Esophagus squamous epithelium (tissue), 5 donors: ENCODE measurements at places on chromosomes 16 and 17. TPM values are rescaled to one million over a fixed set of nuclear protein-coding genes. Genes with fewer than 3 reads are reported as not detected.

DNA sequence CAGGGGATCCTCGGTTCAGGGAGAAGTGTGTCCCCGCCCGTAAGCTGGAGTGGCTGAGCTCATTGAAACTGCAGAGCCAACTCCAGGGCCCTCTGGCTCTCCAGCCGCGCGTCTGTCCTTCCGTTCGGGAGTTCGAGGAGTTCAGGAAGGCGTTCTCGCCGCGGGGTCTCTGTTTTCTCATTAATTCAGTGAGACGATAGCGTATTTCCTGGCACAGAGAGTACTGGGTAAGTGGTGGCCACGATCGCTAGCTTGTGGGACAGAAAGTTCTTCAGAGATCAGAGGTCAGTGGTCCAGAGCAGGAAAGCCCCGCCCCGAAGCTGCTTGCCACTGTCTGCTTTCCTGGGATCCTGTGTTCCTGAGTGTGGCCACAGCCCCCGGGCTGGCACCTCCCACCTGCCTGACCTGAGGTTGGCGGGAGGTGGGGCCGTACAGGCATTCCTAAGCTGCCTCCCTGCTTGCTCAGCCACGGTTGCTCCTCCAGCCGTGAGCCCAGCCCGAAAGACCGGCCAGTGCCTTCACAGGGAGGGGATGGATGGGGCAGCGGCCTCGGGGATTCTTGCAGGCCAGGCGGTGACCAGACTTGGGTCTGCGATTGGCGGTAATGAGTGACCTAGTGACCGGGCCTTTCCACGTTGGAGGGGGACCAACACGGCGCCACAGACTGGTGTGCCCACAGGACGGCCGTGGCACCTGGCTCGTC, 8.9 kb downstream of the BAIAP2 start:
- H3K36me3 ChIP-seq, result no peaks in the 10 kb centered on the region
- H3K4me1 ChIP-seq, result peaks cover 76% of the 10 kb centered on the region
- DNase-seq, result no peak
- H3K4me3 ChIP-seq, result peak overlapping the region; percentile 16

DNA sequence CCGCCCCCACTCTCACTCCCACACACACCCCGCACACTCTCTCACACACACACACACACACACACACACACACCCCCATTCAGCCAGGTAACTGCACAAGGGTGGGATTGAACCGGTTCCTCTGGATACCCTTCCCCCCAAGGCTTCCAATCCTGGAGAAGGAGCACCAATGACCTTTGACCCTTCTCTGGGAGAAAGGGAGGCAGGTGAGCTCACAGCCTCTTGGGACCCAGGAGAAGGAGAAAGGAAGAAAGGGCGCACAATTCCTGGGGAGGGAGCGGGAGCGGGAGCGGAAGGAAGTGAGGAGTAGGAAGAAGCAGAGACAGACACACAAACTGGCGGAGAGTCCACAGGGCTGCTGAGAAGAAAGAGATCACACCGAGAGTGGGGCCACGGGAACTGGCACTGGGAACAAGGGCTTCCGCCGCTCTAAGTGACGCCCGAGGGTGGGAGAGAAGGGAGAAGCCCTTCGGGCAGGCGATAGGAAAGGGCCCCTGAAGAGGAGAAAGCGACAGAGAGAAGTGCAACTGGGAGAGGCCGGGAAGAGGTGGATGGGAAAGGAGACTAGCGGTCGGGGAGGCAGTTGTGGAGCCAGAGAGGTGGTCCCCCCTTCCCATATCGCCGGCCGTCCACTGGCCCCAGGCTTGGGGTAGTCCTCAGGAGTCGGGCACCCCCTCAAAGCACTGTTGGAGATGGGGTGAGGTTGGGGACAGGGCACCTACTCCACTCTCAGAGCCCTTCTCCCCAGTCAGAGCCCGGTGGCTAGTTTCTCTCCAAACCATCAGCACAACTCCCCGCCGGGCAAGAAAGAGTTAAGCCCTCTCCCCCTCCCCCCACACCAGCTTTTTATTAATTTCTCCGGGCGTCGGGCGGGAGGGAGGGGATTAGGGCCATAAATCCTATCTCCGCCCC, 1.3 kb downstream of the SAMD14 start:
- H3K36me3 ChIP-seq, result no peaks in the 10 kb centered on the region
- DNase-seq, result no peak
- peaks cover 13% of the 10 kb centered on the region for H3K27me3 ChIP-seq

Gene DHX58
- 9.6 TPM for total RNA-seq

DNA sequence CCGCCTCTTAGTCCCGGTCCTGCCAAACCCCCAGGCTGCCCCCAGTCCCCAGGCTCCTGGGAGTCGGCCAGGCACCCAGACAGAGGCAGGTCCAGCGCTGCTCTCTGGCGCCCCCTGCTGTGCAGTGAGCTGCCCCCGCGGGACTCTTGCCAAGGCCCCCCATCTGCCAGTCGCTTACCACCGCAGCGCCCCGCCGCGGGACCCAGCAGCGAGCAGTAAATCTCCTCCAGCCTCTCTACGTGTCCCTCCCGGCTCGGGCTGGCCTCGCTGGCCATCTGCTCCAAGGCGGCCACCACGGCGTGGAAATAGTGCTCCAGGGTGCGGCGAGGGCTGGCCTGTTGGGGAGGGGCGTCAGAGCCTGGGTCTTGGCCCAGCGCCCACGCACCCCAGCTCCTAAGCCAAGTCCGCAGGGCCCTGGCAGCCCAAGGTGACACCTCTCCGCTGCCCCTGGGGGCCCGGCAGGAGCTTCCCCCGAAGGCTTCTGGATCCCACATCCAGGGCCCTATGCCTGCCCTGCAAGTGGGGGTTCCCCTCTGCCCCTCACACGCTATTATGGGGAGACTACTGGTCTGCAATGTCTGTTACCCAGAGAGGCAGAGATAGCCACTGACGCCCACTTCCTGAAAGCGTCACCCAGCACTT, 33.7 kb upstream of the MFSD6L start:
- H3K4me1 ChIP-seq, result no peaks in the 10 kb centered on the region
- DNase-seq, result no peak
- no peaks in the 10 kb centered on the region for H3K36me3 ChIP-seq
- H3K27me3 ChIP-seq, result no peaks in the 10 kb centered on the region

DNA sequence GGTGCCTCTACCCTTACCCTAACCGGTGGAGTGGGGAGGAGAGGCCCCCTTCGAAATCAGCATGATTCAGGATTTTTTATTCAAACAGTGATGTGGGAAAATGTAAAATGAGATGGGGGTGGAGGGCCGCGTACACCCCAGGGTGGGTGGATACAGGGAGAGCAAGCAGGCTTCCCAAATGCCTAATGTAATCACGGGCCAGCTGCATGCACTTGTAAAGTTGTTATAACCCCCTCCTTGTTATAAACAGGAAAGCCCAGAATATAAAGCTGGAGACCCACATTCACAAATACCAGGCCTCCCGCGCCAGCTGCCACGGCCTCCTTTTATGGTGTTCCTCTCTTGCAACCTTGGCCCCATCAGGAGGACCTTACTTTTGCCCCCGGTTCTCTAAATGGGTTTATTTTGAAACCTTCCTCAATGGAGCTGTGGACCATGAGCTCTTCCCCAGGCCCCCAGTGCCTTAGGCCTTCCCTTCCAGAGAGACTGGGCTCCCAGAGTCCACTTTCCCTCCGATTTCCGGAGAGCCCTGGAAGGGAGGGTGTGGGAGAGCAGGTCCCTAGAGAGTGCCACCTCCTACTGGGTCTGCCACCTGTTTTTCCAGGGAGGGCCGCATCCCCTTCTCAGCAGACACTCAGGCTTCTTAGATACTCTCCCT, 906 bp upstream of the FOXL1 start:
- H3K4me1 ChIP-seq, result peaks cover 36% of the 10 kb centered on the region
- DNase-seq, result no peak
- H3K27me3 ChIP-seq, result peaks cover 25% of the 10 kb centered on the region
- H3K36me3 ChIP-seq, result no peaks in the 10 kb centered on the region
- no peak overlapping the region for H3K27ac ChIP-seq

DNA sequence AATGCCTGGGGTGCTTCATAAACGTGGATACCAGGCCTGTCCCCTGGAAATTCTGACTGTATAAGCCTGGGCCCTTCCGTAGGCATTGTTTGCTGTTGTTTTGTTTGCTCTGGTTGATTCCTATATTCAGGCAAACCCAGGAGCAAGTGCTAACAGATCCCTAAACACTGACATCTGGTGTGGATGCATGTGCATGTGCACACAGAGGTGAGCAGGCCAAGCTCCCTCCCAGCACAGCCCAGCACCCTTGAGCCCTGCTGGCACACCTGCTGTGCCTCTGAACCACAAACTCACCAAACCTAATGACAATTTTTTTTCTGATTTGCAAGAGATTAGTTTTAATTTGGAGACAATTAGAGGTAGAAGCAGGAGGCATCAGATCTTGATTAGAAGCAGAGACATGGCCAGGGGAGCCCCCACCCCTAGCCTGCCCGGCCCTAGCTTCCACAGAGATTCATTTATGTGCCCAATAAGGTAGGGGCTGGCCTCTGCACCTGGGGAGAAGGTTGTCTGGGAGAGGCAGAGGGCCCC, 40.4 kb downstream of the TMEM132E start:
- no peaks in the 10 kb centered on the region for H3K4me1 ChIP-seq
- no peaks in the 10 kb centered on the region for H3K36me3 ChIP-seq

Gene JPH3
- total RNA-seq, result 0.45 TPM

Gene RHBDF1
- 21.0 TPM for total RNA-seq

GRCh38 chr16:29730649-29731048, 15.1 kb downstream of the C16orf54 start:
- no peak overlapping the region for H3K4me3 ChIP-seq
- no peaks in the 10 kb centered on the region for H3K27me3 ChIP-seq
- DNase-seq, result no peak
- no peak overlapping the region for H3K27ac ChIP-seq

Gene TSPOAP1
- 3.3 TPM for total RNA-seq

Gene CCDC40
- 1.1 TPM for total RNA-seq

DNA sequence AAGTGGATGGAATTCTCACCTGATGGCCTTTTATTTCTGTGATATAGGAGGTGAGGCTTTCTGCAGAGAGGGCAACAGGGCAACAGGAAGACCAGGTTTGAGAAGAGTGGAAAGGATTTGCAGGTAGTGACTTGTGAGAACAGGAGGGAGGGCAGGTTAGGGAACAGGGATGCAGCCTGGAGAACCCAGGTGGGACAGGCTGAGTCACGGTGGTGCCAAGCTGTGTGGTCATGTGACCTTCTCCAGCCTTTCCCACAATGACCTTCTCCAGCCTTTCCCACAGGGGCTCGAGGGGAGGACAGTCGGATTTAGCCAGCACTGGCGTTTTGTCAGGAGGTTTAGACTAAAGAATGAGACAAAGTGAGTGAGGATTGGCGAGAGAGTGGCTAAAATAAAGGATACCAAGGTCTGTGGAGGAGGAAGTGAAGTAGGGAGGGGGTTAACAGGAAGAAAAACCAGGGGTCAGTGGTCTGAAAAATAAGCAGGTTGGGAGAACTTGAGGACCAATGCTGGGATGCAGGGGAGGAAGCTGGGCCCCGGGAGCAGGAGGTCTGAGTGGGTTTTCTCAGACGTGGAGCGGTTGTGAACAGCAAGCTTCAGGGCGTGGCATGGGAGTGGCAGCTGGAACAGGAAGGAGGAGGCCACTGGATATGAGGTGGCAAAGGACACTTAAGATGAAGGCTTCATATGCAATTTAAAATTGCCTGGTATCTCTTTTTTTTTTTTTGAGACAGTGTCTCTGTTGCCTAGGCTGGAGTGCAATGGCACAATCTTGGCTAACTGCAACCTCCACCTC, 37.7 kb downstream of the DNAH2 start:
- H3K4me1 ChIP-seq, result no peaks in the 10 kb centered on the region
- no peak overlapping the region for H3K4me3 ChIP-seq
- no peaks in the 10 kb centered on the region for H3K27me3 ChIP-seq
- DNase-seq, result no peak
- H3K36me3 ChIP-seq, result no peaks in the 10 kb centered on the region

- H3K27me3 ChIP-seq, result no peaks in the 10 kb centered on the region
- no peaks in the 10 kb centered on the region for H3K36me3 ChIP-seq
- H3K4me1 ChIP-seq, result peaks cover 16% of the 10 kb centered on the region
- H3K4me3 ChIP-seq, result peak within 1 kb of the TSS; percentile 61
- peak within 1 kb of the TSS; percentile 50 for H3K27ac ChIP-seq
These were observed at the start of gene RAMP2 for GRCh38 chr17:42760652-42761581. RAMP2 (plus strand) TSS chr17:42761227; CDS start chr17:42761262, 35 bp downstream.

GRCh38 chr16:77410449-77410848, 24.4 kb downstream of the ADAMTS18 start:
- no peaks in the 10 kb centered on the region for H3K4me1 ChIP-seq
- H3K27ac ChIP-seq, result no peak overlapping the region
- no peaks in the 10 kb centered on the region for H3K27me3 ChIP-seq
- H3K4me3 ChIP-seq, result no peak overlapping the region
- no peak for DNase-seq

- no peaks in the 10 kb centered on the region for H3K4me1 ChIP-seq
- no peak overlapping the region for H3K4me3 ChIP-seq
- H3K36me3 ChIP-seq, result peaks cover 99% of the 10 kb centered on the region
- DNase-seq, result no peak
- no peak overlapping the region for H3K27ac ChIP-seq
- H3K27me3 ChIP-seq, result no peaks in the 10 kb centered on the region
These were observed 28.8 kb downstream of the HEATR6 start for GRCh38 chr17:60049936-60050335.

Gene HCRT
- total RNA-seq, result not detected

DNA sequence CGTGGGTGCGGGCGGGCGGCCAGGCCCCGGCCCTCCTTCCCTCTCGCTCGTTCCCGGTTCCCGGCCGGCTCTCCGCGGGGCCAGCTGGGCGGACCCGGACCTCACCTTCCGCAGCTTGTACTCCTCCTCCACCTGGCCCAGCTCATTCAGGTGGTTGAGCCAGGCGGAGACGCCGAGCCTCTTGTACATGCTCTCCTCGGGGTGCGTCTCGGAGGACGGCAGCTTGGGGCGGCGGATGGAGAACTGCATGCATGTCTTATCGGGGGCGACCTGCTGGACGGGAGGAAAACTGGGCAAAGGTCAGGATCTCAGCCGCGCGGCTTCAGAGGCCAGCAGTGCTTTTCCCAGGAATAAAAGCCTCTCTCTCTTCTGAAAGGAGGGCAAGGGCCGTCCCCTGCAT, 85.4 kb downstream of the TBC1D16 start:
- no peaks in the 10 kb centered on the region for H3K36me3 ChIP-seq
- peaks cover 46% of the 10 kb centered on the region for H3K4me1 ChIP-seq
- no peak for DNase-seq
- H3K27ac ChIP-seq, result no peak overlapping the region

Gene CIITA
- total RNA-seq, result 12.6 TPM

DNA sequence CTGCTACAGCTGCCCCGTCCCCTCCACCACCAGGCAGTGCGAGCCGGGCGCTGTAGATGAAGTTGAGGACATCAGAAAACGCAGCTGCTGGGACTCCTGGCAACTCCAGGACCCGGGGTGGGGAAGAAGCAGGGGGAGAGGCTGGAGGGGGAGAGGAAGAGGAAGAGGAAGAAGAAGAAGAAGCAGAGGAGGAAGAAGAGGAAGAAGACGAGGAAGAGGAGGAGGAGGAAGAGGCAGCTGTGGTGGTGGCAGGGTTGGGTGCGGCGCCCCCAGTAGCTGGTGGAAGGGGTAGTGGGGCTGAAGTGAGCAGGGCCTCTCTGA, 13.2 kb downstream of the ZBTB4 start:
- H3K4me1 ChIP-seq, result peaks cover 17% of the 10 kb centered on the region
- no peak overlapping the region for H3K4me3 ChIP-seq
- peaks cover 10% of the 10 kb centered on the region for H3K36me3 ChIP-seq
- no peak for DNase-seq
- H3K27ac ChIP-seq, result peak overlapping the region; percentile 64
